ENCODE measurements at places on chromosomes 3 and 15.

- no peak for DNase-seq
These were observed 901.9 kb downstream of the OTOL1 start for GRCh38 chr3:162398554-162398953.

DNA sequence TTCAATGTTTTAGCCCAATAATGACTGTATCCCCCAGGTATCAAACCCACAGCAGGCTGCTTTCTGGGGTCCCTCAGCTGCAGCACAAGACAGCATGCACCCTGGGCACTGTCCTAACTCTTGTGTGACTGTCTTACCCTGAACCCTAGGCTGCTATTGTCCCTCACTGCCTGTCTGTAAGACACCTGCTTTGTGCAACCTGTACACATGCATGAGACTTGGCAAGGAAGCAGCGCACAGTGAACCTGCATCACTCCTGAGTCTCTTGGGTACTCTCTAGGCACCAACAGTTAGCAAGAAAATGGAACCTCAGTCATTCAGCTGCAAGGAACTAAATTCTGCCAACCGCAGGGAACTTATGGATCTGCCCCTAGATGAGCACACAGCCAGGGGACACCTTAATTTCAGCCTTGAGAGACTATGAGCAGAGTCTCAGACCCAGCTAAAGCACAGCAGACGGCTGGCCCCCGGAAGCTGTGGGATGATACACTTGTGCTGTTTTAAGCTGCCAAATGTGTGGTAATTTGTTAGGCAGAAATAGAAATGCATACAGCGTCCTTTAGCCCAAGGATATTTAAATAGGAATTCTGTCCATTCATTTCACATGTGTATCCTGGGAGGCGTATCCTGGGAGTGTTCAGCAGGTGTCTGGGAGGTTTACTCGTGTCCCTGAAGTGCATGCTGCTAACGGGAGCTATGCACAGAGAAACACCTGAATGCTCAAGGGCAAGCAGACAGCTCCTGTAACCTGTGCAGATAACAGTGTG, 223.8 kb downstream of the KLF13 start:
- no peak for DNase-seq

DNA sequence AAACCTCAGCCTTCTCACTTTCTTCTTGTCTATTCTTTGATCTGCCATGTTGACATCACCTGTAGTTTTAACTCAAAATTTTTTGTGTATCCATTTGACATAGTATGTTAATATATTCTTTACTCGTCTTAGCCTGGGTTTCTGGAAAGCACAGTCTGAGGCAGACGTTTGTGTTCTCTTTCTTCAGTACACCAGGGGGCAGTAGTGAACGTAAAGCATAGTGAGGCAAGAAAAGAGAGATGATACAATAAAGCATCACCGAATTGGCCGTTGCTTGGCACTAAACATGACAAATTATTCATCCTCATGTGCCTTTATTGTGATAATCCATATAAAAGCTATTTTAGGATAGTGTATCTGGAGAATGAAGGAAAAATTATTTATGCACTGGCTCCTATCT, 141.0 kb upstream of the MYRIP start:
- DNase-seq = no peak

DNA sequence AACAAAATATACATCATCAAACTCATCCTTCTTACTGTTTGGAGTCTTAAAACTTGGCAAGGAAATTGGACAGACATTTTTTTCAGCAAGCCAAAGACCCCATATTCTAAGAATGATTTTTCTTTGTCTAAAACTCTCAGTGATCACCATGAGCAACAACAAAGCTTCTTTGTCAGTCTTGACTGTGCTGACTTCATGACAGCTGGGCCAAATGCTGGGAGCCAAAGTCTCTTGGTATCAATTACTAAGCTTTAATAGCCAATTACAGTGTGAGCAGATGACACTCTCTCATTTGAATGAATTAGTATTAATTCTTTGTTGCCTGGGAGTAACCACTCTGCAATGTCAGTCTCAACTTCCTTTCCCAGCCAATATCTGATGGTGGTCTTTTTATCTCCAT, 48.1 kb upstream of the GK5 start:
- no peak for DNase-seq

DNA sequence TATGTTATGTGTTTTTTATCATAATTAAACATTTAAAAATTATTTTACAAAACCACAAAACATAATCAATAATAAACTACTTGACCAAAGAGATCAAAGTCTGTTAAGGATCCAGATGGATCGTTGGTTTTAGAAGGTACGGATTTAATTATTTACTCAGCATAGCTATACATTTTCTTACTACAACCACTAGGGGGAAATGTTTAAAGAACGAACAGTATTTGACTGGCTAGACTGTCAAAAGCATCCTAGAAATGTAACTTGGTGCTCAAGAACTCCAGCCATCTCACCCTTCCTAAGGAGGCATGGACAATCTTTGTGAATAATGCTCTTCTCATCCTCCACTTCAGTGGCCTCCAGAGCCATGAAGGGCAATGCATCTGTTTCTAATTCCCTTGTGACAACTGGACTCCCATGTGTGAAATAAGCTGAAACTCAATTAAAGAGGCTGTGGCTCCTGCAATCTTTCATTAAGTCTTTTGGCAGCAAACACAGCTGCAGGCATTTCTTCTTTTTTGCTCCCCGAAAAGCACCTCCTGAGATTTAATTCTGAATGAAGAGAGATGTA, 94.7 kb upstream of the TUSC7 start:
- DNase-seq = no peak

DNA sequence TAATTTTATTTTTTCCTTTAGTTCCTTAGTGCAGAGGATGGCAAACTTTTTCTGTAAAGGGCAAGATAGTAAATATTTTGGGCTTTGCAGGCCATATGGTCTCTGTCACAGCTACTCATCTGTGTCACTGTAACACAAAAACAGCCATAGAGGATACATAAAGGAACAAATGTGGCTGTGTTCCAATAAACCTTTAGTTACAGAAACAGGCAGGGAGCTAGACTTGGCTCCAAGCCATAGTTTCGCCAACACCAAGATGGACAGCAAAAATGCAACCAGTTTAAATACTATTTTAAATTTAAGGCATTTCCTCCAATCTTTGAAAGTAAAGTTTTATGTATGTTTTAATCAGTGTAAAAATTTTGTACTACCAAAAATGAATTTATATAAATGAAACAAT, 753.4 kb downstream of the FHIT start:
- no peak for DNase-seq

- no peak for DNase-seq
These were observed 7.9 kb upstream of the DNAJC17 start for GRCh38 chr15:40815042-40815698.

DNA sequence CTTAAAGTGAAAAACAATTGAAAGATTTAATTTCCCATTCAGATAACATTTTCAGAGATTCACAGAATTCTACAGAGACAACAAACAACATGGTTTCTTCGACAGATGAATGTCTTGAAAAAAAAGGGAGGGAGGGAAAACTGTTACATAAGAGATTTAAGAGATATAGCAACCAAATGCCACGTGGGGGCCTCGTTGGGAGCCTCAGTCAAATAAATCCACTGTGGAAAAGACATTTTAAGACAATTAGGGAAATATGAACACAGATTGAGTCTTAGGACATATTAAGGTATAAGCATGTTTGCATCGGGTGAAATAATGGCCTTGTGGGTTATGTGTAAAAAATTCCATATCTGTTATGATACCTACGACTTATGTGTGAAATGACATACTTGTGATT, 5.0 kb upstream of the PRRT3 start:
- no peak for DNase-seq

DNA sequence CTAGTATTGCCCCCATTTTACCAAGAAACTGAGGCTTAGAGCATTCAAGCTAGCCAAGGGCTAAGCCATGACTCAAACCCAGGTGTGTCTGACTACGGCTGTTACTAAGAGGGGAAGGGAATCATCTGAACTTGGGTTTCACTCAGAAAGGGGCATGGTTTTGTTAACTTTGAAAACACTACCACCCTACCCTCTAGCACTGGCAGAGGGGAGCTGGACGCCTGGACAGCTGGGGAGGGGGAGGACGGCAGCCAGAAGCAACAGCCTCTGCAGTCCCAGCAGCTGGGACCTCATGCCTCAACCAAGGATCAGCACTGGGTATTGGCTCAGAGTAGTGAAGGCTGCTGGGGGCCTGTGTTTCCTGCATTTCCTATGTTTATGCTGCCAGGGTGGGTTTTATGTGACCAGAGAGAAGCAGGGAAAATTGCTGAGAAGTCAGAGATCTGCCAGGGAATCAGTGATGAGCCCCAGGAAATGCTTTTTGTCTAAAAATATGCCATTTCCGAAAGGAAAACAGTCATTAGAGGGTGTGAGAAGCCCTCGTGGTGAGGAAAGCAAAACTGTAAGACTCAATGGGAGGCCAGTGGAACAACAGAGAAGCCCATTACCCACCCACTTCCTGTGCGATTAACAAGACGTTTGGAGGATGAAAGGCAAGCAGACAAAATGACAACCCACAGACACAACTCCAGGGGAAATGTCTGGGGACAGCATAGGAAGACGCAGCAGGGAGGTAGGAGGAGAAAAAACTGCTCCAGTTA, 41.2 kb downstream of the LIPC start:
- DNase-seq = no peak

DNA sequence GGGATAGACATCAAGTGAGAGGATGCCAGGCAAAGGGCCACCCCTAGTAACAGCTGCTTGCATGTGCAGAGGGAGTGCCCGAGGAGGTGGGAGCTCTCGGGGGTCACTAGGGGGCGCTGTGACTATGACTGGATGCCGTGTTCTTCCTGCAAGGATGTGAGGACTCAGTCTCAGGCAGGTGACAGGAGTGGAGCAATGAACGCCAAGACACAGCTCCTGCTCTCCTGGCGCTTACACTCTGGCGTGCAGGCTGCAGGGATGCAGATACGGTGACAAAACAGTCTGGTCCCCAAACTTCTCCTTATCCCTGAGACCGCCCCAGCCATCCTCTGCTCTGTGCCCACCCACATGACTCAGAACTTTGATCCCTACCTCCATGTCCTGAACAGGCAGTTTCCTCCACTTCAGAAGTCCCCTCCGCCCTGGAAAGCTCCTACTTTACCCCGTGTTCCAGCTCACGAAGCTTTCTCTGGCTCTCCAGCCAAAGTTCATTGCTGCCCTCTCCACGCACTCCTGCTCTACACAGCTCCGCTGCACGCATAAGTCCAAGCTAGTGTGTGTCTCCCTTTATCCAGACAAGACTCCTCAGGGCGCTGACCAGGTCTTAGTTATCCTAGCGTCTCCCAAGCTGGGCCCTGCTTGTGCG, 14.7 kb downstream of the RHOV start:
- peak; percentile 18 for DNase-seq

GRCh38 chr3:42753757-42754156, 19.3 kb downstream of the CCDC13 start:
- DNase-seq = no peak

DNA sequence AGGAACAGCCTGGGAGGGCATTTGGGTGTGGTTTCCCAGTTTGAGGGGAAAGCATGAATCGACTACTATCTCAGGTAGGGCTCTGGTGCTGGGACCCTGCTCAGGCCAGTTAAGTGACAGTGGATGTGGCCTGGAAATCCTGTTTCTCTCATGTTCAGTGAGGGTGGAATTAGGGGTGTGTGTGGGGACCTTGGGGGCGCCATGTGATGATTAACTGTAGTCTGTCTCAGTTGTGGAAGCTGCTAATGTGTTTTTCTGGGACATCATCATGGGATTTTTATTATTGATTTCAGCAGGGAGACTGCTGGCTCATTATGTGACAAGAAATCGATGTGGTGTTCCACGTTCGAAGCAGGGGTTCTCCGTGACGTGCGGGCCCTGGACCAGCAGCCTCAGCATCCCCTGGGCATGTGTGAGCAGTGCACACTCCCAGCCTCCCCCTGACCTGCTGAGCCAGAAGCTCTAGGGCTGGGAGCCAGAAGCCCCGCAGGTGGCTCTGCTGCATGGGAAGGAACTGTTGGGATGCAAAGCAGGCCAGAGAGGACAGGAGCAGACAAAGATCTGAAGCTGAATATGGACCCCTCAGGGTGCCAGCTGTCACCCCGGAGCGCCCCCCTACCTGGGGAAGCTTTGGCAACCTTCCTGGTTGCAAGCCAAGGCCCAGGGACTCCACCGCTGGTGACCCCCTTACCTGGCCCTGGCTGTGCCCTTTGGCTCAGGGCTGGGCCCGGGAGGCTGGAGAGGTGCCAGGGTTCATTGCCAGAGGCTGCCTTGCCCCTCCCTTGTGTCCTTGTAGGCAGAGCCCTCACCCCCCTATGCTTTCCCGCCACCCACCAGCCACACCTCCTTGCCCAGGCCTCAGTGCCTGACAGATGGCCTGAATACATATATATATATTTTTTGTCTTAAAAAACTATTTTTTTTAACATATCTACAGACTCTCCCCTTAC, 149.8 kb downstream of the APBA2 start:
- DNase-seq = no peak

DNA sequence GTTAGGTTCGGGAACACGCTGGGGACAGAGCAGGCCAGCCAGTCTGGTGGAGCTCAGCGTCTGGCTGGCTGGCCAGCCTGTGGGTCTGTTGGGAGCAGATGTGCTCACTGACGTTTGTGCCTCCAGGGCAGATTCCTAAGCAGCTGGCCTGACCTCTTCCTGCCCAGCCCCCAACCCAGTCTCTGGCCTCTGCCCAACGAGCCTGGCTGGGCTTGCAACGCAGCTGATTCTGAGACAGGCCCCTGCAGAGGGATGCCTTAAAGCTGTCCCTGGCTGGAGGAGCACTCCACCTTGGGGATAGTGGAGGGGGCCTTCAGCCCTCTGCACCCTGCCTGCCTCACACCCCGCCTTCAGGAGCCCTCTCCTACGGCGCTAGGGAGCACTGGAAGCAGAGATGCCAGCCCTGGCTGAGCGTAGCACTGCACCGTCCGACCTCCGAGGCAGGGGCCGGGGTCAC, 46.0 kb downstream of the KLF13 start:
- no peak for DNase-seq

GRCh38 chr15:38463893-38464292, 10.0 kb downstream of the FAM98B start:
- no peak for DNase-seq

DNA sequence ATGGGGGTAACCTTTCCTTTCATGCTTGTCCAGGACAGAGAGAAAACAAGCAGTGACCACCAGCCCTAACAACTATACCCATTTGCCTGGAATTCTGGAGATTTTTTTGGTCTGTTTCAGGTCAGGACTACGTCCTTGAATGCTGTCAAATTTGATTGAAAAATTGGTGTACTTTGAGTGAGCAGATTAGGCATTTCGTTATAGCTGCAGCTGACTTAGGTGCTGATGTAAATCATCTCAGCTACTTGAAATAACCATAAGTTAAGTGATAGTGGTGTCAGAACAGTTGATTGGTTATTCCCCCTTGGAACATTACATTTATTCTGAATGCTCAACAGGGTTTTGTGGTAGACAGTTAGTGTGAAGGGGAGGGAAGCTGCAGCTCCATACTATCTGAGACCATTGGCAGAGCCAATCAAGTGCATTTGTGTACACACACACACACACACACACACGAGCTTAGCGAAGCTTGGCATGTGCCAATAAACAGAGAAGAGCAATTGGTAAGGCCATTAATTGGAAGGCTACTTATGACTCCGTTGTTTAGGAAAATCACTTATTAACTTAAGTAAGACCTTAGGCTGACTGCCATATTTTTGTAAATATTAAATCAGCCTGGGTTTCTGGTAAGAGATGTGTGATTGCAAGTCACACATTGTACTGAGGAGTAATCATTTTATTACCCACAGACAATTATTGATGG, 447.8 kb downstream of the MFSD1 start:
- no peak for DNase-seq

GRCh38 chr3:68485051-68485450, 447.3 kb downstream of the TAFA4 start:
- no peak for DNase-seq
